ENCODE measurements at places on chromosomes 11 and 22.
A peak's percentile ranks its signal among the peaks of the same experiment; 100 is the strongest.

- no peak for DNase-seq
These were observed 17.7 kb upstream of the OLFML1 start for GRCh38 chr11:7467652-7468051.

- DNase-seq = no peak
These were observed 247.6 kb upstream of the TBCEL start for GRCh38 chr11:120775986-120776951.

- no peak for DNase-seq
These were observed 3.8 kb upstream of the CCDC188 start for GRCh38 chr22:20154602-20155187.

DNA sequence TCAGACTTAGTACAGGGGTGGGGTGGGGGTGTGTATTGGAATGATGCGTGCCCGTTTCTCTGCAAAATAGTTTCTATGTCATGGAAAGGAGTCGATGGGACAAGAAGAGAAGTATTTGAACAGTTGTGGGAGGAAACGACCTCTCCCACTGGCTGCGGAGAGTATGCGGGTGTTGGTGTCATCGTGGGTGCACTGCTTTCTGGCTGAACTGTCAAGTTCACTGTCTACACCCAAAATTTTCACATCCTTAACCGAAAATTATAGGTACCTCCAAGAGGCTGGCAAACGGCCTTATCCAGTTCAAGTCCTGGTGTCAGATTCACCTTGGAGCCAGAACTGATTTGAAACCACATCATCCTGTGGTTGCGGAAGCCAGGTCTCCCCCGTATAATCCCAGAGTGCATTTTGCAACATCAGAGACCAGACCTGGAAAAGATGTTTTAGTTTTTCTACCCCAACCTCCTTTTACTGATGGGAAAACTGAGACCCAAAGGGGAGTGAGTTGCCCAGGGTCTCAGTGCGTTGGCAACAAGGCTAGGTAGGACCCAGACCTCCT lies 497 bp upstream of the SSRP1 start:
- peak; percentile 37 for DNase-seq

- DNase-seq = no peak
These were observed 1380.6 kb upstream of the RAG2 start for GRCh38 chr11:37978647-37979046.

DNA sequence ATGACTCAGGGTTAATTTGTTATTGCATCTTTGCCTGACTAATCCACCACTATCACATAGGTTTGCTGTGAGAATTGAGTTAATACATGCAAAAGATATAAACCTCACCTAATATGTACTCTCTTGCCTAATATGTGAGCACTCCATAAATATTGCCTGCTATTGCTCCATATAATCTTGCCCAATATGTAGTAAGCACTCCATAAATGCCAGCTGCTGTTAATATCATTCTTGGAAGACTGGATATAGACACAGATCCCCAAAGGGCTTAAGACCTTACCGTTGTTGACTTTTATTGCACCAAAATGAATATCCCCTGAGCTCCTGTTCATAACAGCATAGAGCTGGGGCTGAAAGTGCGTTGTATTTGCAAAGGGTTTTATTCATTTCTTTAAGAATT lies 27.0 kb upstream of the LRRC55 start:
- no peak for DNase-seq

DNA sequence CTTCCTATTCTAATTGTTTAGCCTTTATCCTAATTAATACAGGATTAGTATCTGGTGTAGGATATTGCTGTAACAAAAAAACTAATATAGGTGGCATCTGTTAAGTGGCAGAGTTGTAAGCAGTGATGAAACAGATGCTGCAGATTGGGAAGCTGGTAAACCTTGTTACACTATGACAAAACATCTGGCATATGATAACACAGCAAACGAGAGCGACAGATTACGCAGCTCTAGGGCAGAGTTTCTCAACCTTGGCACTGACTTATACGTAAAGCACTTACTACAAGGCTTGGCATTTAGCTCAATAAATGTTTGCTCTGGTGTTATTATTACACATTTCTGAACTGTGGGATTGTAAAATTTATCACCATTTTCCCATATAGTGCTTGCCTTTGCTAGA lies 137.0 kb downstream of the ATG16L2 start:
- DNase-seq = peak; percentile 70

GRCh38 chr11:101278286-101278685 lies 148.7 kb upstream of the PGR start:
- no peak for DNase-seq

DNA sequence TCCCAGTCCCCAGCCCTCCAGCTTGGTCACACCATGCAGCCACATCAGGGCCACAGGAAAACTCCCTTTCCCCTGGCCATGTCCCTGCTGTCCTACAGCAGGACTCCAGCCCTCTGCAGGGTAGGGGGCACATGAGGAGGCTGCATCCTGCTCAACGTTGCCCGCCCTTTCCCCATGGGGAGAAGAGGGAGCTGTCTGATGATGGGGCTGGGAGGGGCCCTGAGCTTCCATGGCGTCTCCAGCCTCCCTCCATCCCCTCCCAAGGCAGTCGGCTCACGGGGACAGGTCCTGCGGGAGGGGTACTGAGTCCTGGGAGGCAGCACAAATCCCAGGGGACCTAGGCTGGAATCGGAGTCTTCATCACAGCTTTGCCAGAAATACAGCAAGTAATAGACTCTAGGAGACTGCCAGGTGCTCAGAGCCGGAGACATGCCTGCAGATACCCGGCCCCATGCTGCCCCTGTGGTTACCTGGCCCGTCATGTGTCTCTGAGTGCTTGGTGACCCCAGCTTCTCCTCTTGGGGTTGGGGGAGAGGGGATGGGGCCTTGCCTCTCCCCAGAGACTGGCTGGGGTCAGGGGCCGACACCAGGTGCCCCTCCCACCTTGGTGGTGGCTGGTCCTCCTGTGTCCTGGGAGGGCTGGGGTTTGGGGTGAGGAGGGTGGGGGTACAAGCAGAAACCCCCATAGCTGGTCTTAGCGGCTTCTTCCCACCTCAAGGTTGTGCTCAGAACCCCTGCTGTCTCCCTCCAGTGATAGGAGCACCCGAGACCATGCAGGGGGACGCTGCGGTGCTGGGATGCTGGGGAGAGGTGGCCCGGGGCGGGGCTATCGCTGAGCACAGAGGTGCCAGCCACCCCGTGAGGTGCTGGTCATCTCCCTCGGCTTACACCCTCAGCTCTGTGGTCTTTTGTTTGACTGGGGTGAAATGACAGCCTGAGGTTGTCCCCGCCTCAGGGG lies 2.3 kb downstream of the MRGPRE start:
- no peak for DNase-seq

GRCh38 chr22:26851125-26851524 lies 193.7 kb downstream of the MIAT start:
- DNase-seq = no peak

DNA sequence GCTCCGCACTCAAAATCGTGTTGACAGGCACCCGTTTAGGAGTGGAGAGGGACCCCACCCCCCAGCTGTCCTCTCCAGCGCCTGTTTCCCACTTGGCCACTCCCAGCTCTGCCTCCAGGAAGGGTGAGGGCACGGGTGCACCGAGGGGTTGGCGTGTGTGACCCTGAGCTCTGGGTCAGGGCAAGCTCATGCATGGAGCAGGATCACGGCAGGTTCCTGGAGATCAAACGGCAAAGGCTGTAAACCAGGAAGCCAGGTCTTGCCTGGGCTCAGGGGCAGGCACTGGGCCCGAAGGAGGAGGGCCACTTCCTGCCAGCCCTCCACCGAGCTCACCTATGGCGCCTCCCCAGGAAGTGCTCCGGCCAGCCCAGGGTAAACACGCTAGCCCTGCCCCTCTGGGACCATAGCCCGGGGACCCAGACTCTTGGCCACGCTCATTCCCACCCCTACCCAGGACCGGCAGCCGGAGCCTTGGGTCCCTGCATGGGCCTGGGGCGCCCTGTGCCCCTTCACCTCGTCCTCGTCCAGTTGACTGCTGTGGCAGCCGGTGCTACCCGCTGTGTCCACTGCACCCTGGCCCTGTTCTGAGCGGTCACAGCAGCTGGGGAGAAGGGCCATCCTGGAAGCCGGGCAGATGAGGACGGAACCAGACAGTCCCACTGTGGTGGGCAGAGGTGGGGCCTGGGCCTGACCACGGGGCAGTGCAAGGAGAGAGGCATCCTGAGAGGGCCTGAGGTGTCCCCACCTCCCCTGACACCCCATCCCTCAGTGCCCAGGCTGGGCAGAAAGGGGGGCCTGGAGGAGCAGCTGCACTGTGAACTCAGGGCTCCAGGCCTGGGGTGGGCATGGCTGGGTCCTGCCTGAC lies 1.0 kb upstream of the EPS8L2 start:
- DNase-seq = no peak

DNA sequence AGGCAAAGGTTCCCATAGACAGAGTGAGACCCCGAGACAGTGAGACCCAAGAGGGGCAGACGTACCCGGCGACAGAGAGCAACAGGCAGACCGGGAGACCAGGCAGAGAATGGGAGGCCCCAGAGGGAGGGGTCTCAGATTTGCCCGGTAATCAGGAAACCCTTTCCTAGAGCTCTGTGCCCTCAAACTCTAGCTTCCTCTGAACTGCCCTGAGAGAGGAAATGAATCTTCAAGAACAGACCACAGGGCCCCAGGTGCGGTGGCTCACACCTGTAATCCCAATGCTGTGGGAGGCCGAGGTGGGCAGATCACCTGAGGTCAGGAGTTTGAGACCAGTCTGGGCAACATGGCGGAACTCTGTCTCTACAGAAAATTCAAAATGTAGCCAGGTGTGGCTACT lies 47.7 kb downstream of the RPUSD4 start:
- DNase-seq = no peak

- DNase-seq = no peak
These were observed 113.1 kb downstream of the SPATA19 start for GRCh38 chr11:133732109-133732674.

DNA sequence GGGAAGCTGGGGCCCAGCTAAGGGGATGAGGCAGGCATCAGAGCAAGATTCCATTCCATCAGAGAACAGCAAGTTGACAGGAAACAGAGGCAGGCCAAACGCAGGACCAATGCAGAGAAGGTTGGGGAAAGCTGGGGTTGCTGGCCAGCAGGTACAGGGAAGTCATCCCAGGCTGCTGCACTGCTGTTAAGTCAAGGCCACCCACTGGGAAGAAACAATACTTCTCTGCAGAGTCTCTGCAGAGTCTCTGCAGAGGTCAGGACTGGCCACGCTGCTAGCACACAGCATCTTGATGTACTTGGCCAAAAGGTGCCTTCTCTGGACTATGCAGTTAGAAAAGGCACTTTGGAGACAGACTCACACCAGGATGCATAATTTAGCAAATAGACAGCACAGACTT lies 68.5 kb upstream of the CSNK2A3 start:
- no peak for DNase-seq

- no peak for DNase-seq
These were observed 165.6 kb downstream of the DBX1 start for GRCh38 chr11:19994672-19995071.

- no peak for DNase-seq
These were observed 162.6 kb downstream of the FEZ1 start for GRCh38 chr11:125333354-125334073.

GRCh38 chr11:69999721-70000120 lies 78.4 kb upstream of the ANO1 start:
- DNase-seq = no peak

DNA sequence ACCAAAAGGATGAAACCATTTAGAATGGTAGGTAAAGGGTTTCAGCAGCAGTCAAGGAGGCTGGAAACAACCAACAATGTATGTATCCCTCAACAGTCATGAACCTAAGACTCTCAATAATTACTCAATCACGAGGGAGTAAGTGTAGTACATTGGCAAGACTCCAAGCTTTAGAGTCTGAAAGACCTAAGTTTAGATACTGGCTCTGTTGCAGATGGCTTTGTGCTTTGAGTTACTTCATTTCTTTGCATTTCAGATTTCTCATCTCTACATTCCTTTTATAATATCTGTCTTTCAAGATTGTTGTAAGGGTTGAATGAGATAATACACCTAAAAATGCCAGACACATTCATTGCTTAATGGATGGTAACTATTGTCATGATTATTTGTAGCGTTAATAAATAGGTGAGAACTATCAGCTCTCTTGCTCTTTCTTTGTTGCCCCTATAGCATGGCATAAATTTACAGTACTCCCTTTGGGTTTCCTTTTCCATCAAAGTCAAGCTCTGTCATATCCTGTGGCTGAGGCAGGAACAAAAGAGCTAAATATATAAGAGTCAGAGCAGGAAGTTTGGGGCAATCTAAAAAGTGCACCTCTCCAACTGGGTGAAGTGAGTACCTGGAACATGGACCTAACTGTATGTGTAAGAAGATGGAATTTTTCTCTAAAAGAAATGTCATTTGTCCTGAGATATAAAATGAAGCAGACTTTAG lies 228.2 kb upstream of the ZC3H12C start:
- no peak for DNase-seq

GRCh38 chr22:36028646-36029405 lies at the start of gene RBFOX2:
Gene RBFOX2, minus strand, starts transcription at chr22:36028824. Its CDS starts 399 bp downstream, at chr22:36028425.
- peak; percentile 85 for DNase-seq

- no peak for DNase-seq
These were observed 78.9 kb upstream of the CRYBB3 start for GRCh38 chr22:25120761-25121212.

DNA sequence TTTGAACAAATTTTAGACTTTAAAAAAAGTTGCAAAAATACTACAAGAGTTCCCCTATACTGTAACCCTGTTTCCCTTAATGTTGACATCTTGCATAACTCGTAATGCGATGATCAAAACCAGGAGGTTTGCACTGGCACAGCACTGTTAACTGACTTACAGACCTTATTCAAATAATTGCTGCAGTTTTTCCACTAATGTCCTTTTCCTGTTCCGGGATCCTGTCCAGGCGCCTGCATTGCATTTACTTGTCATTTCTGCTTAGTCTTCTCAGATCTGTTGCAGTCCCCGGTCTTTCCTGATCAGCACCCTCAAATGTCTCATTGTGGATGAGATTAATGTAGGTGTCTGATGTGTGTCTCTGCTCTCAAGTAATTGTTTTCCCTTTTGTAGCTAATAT lies 32.0 kb downstream of the APLP2 start:
- no peak for DNase-seq

- peak; percentile 49 for DNase-seq
These were observed 2.8 kb downstream of the MALAT1 start for GRCh38 chr11:65501472-65502273.

GRCh38 chr11:111026241-111026640 lies 219.3 kb upstream of the POU2AF2 start:
- DNase-seq = no peak

DNA sequence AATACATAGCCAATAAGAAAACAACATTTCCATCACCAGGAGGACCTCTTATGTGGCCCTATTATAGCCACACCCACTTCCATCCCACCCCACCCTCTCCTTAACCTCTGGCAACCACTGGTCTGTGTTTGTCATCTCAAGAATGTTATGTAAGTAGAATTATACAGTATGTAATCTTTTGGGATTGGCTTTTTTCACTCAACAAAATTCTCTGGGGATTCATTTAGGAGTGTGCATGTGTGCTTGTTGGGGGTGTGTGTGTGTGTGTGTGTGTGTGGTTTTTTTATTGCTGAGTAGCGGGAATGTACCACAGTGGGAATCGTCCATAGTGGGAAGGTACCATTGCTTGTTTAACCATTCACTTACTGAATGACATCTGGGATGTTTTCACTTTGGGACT lies 5.2 kb downstream of the KCNJ5 start:
- DNase-seq = no peak

- no peak for DNase-seq
These were observed 2.9 kb upstream of the ABCC8 start for GRCh38 chr11:17479284-17480214.

Data from suppressor macrophage (primary cell).